ENCODE measurements at places on chromosomes 7 and 10.
A peak's percentile ranks its signal among the peaks of the same experiment; 100 is the strongest.

- peak; percentile 74 for DNase-seq
These were observed 70.1 kb downstream of the AMZ1 start for GRCh38 chr7:2757904-2758672.

- no peak for DNase-seq
These were observed 113.2 kb upstream of the IFRD1 start for GRCh38 chr7:112336936-112337576.

- no peak for DNase-seq
These were observed 10.2 kb downstream of the CCDC6 start for GRCh38 chr10:59896191-59896590.

- no peak for DNase-seq
These were observed 14.6 kb downstream of the ACSL5 start for GRCh38 chr10:112388548-112388947.

- no peak for DNase-seq
These were observed 293.2 kb downstream of the GRID1 start for GRCh38 chr10:86073199-86073977.

DNA sequence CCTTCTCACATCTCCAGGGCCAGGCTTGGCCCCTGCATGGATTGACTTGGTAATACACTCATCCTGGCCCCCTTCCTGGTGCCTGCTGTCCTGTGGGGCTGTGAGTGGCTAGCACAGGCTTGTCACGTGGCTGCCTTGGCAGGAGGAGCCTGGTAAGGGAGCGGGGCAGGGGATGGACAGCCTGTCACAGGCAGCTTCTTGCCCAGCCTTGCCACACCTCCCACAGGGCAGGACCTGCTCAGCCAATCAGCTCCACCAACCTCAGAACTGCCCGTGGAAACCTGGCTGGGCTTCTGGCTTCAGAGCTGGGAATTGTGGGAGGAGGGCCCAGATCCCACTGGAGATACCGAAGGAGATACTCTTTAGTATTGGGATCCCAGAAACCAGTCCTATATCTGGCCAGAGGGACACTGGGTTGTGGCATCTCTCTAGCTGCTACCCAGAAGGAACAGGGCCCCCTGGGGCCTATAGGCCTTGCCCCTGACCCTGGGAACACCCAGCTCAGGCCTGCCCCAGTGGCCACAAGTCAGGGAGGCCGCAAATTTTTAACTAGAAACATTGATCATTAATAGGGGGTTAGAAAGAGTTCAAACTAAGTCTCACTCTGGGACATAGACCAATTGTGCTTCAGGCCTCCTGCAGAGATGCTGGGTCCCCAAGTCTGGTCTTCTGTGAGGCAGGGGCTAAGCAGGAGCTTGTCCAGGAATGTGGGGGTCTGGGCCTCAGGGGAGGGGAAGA is at the start of gene HOGA1:
HOGA1 (plus strand) TSS at position 330 of the 738 bp plus-strand sequence; CDS start at position 645, 315 bp downstream.
- DNase-seq: no peak
